T-cell (primary cell): ENCODE measurements at places on chromosomes 2 and 18. TPM values are rescaled to one million over a fixed set of nuclear protein-coding genes. Genes with fewer than 3 reads are reported as not detected.

CYRIA gene
- total RNA-seq: 1.8 TPM

TOGARAM2 gene
- 4.3 TPM for total RNA-seq

EFHD1 gene
- total RNA-seq: 3.0 TPM

KIAA2012 gene
- total RNA-seq: not detected

IL37 gene
- total RNA-seq: not detected

COL6A3 gene
- 2.3 TPM for total RNA-seq

IL1A gene
- total RNA-seq: 0.12 TPM

DNA sequence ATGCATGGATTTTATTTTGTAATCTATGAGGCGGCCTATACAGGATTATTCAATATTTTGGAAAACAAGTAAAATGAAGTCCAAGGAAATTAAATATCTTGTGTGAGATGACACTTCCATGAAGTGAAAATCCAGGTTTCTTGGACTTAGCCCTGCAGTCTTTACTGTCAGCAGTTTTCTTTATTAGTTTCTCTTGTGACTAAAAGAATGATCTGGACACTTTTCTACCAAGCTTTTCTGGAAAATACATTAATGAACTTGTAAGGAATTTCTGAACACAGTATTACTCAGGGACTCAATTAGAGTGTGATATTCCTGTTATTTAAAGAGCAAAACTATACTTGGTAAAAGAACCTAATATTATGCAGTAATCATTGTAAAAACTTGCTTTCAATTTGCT, 610.4 kb upstream of the SLC8A1 start:
- H3K27ac ChIP-seq: no peak overlapping the region
- no peak for DNase-seq
- no peak overlapping the region for H3K4me3 ChIP-seq
- no peaks in the 10 kb centered on the region for H3K36me3 ChIP-seq
- no peaks in the 10 kb centered on the region for H3K4me1 ChIP-seq

DNA sequence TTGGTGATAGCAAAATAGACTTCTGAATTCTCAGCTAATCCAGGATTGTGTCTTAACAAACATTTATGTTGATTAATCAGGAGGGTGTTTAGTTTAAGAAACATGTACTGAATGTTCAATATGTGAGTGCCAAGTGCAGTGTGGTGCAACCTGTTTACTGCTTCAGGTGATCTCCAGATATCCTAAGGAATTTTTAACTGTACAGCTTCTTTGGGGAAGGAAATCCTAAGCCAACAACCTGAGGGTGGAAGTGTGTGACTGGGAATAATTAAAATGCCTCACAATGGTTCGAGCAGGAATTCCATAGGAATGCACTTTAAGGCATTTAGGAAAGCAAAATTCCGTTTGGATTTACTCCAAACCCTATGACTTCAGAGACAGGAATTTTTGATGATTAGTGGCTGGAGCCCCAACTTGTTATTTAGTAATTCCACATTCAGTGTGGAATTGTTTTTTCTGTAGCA, 16.4 kb downstream of the CRIM1 start:
- no peak overlapping the region for H3K4me3 ChIP-seq
- H3K27ac ChIP-seq: no peak overlapping the region
- H3K27me3 ChIP-seq: no peaks in the 10 kb centered on the region
- no peaks in the 10 kb centered on the region for H3K36me3 ChIP-seq
- DNase-seq: no peak
- H3K4me1 ChIP-seq: no peaks in the 10 kb centered on the region

DNA sequence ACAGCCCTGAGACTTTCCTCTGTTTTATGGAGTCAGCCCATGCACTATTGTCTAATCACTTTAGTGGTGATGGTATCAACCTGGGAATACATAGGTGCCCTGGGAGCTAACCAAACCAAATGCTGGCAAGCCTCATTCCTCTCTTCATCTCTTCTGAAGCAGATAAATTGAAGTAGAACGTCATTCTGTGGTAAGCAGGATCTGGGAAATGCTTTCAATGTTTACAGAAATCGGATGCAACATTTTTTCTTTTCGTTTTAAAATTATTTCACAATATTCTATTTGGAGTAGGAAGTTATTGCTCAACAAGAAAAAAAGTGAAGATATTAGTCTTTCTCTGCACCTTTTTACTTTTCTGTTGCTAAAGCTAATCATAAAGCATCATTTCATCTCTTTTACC, 114.2 kb downstream of the RBMS1 start:
- H3K27me3 ChIP-seq: no peaks in the 10 kb centered on the region
- no peak overlapping the region for H3K27ac ChIP-seq
- H3K4me1 ChIP-seq: peaks cover 40% of the 10 kb centered on the region
- no peak for DNase-seq
- H3K4me3 ChIP-seq: no peak overlapping the region
- peaks cover 6% of the 10 kb centered on the region for H3K36me3 ChIP-seq

DNA sequence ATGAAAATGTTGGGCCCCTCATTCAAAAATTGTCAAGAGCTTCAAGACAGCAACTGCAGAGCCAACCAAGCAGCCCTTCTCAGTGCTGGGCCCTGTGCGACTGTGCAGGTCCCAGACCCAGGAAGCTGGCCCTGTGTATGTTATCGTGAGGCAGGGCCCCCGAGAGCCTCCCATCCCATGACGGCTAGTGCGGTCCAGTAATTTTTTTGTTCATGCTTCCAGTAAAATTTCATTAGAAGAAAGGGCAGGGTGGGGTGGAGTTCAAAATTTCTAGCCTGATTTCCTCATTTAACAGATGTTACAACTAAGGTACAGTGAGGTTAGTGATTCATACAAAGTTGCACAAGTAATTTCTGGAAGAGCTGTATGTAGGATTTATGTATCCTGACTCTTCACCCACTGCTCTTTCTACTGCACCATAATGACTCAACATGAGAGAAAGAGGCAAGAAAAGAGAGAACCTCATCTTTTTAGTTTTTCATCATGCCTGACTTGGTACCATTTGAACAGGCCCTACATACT, 105.5 kb downstream of the ZEB2 start:
- H3K27me3 ChIP-seq: no peaks in the 10 kb centered on the region
- H3K4me3 ChIP-seq: no peak overlapping the region
- H3K4me1 ChIP-seq: no peaks in the 10 kb centered on the region
- DNase-seq: no peak
- peaks cover 5% of the 10 kb centered on the region for H3K36me3 ChIP-seq
- no peak overlapping the region for H3K27ac ChIP-seq

DNA sequence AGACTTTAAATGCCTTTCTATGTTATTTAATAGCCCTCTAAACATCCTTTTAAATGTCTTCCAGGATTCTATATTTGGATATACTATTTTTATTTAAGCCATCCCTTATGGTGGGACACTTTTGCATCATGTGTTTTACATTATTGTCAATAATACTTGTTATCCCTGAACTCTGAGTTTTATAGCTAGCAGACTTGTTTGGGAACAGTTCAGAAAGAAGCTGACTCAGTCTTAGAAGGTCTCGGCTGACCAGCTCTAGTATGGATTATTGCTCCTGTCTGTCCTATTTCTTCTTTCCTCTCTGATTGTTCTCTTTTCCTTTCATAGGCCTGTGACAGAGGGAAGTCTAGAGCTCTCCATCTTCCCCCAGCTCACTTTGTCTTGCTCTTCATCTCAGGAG, 77.3 kb upstream of the CXCR4 start:
- H3K4me1 ChIP-seq: no peaks in the 10 kb centered on the region
- H3K27me3 ChIP-seq: no peaks in the 10 kb centered on the region
- H3K27ac ChIP-seq: no peak overlapping the region
- H3K4me3 ChIP-seq: no peak overlapping the region
- no peak for DNase-seq

DNA sequence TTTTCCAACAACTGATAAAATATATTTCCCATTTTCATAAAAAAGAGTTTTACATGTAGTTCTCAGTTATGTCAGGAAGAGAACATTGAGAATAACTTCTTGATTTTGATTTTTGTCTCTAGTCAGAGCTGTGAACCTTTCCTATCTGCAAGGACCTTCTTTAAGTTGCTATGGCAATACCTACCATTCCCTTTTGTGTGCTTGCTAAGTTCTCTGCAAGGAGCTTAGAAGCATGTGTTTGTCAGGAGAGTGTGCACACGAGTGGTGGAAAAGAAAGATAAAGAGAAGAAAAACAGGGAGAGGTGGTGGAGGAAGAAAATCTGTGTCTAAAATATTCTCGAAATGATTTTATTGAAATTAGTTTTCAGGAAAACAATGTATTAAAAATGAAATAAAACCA, 140.3 kb upstream of the SLC8A1 start:
- DNase-seq: no peak
- no peak overlapping the region for H3K27ac ChIP-seq
- no peaks in the 10 kb centered on the region for H3K27me3 ChIP-seq
- no peaks in the 10 kb centered on the region for H3K4me1 ChIP-seq
- no peaks in the 10 kb centered on the region for H3K36me3 ChIP-seq

- no peaks in the 10 kb centered on the region for H3K4me1 ChIP-seq
- no peaks in the 10 kb centered on the region for H3K36me3 ChIP-seq
- H3K4me3 ChIP-seq: no peak overlapping the region
Observed at GRCh38 chr2:121191191-121192170, 93.5 kb downstream of the TFCP2L1 start.

GRCh38 chr2:142858961-142859360, 18.5 kb upstream of the KYNU start:
- no peaks in the 10 kb centered on the region for H3K4me1 ChIP-seq
- H3K4me3 ChIP-seq: no peak overlapping the region
- no peak overlapping the region for H3K27ac ChIP-seq
- no peak for DNase-seq
- no peaks in the 10 kb centered on the region for H3K27me3 ChIP-seq

DNA sequence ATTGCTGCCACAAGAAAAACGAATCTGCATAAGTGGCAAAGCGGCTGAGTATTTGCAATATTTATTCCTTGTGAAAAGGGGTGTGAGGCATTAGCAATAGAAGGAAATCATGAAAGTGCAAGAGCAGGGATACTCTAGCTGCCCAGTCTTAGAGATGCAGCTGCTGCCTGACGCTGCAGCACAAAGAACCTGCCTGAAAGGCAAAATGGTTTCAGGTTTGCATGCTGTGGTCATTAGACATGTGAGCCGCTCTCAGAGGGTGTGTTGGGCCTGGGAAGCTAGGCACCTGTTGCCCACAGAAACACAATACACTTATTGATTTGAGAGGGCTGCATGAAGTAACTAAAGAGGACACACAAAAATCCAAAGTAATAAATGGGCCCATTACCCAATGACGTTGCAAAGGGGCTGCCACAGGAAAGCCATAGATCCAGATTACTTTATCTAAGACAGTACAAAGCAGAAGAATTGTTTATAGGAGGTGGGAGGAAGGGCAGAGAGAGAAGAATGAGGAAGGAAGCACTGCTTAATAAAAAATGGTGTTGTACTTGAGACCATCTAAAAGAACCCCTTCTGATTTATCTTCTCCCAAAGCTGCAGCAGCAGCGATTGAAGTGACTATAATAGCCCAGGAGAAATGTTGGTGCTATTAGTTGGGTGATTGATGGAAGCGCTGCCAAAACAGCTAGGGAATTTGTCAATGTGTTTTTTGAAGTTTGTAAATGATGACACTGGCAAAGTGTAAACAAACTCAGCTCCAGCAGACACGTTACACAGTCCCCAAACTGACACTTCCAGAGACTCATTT, 492.4 kb upstream of the ACVR2A start:
- DNase-seq: no peak
- no peaks in the 10 kb centered on the region for H3K4me1 ChIP-seq
- H3K27ac ChIP-seq: no peak overlapping the region
- H3K36me3 ChIP-seq: no peaks in the 10 kb centered on the region
- no peaks in the 10 kb centered on the region for H3K27me3 ChIP-seq

DNA sequence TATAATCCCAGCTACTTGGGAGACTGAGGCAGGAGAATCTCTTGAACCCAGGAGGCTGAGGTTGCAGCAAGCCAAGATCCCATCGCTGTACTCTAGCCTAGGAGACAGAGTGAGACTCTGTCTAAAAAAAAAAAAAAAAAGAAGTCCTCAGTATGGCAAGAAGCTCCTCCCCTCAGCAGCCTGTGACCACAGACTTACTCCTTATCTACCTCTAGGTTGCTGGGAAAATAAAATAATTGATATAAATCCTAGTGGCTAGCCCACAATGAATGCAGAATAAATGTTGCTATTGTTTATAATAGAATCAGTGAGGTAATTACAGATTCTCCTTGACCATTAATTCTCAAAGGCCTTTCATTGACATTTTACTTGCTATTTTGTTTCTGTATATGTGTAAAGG, 70.6 kb downstream of the IRS1 start:
- H3K4me3 ChIP-seq: no peak overlapping the region
- H3K36me3 ChIP-seq: no peaks in the 10 kb centered on the region
- H3K27me3 ChIP-seq: peaks cover 4% of the 10 kb centered on the region
- no peaks in the 10 kb centered on the region for H3K4me1 ChIP-seq
- no peak for DNase-seq

GRCh38 chr2:32697156-32697555, 69.3 kb downstream of the TTC27 start:
- H3K36me3 ChIP-seq: no peaks in the 10 kb centered on the region
- no peak overlapping the region for H3K27ac ChIP-seq
- no peak overlapping the region for H3K4me3 ChIP-seq

- DNase-seq: no peak
- no peak overlapping the region for H3K4me3 ChIP-seq
- no peaks in the 10 kb centered on the region for H3K36me3 ChIP-seq
- no peaks in the 10 kb centered on the region for H3K4me1 ChIP-seq
- H3K27me3 ChIP-seq: no peaks in the 10 kb centered on the region
Observed at GRCh38 chr2:48844417-48845155, 89.1 kb upstream of the LHCGR start.

DNA sequence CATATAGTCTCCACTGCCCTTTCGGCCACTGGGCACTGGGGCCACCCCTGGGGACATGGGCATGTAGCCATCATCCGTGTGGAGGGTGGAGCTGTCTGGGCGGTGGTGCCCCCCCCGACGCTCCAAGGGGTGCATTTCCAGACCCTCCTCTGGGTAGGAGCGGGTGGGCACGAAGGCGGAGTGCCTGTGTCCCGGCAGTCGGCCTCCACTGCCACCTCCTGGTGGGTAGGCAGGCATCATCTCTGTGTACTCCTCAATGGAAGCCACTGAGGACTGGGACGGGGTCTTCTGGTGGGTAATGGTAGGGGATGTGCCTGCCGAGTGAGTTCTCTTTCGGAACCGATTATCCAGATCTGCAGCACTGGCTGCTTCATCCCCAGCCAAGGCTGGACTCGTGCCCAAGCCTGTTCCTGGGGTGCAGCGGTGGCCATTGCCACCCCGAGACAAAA, 2.8 kb downstream of the IRS1 start:
- H3K4me3 ChIP-seq: no peak overlapping the region
- no peaks in the 10 kb centered on the region for H3K27me3 ChIP-seq
- H3K27ac ChIP-seq: no peak overlapping the region
- no peak for DNase-seq
- peaks cover 19% of the 10 kb centered on the region for H3K4me1 ChIP-seq

GRCh38 chr2:23388756-23389514, 4.0 kb downstream of the KLHL29 start:
- DNase-seq: no peak
- H3K4me3 ChIP-seq: no peak overlapping the region
- H3K4me1 ChIP-seq: peaks cover 24% of the 10 kb centered on the region
- no peaks in the 10 kb centered on the region for H3K36me3 ChIP-seq
- peaks cover 35% of the 10 kb centered on the region for H3K27me3 ChIP-seq

- no peaks in the 10 kb centered on the region for H3K36me3 ChIP-seq
- DNase-seq: no peak
- H3K4me3 ChIP-seq: no peak overlapping the region
- no peak overlapping the region for H3K27ac ChIP-seq
- H3K27me3 ChIP-seq: no peaks in the 10 kb centered on the region
Observed at GRCh38 chr2:156541706-156542105, 105.5 kb downstream of the GPD2 start.

GRCh38 chr18:40413160-40413559, 1541.9 kb upstream of the PIK3C3 start:
- H3K27me3 ChIP-seq: no peaks in the 10 kb centered on the region
- H3K4me1 ChIP-seq: no peaks in the 10 kb centered on the region
- no peaks in the 10 kb centered on the region for H3K36me3 ChIP-seq
